ENCODE measurements at places on chromosomes 1 and 21.
A peak's percentile ranks its signal among the peaks of the same experiment; 100 is the strongest.

- no peak for DNase-seq
These were observed 102.4 kb upstream of the ETV3 start for GRCh38 chr1:157240495-157241184.

DNA sequence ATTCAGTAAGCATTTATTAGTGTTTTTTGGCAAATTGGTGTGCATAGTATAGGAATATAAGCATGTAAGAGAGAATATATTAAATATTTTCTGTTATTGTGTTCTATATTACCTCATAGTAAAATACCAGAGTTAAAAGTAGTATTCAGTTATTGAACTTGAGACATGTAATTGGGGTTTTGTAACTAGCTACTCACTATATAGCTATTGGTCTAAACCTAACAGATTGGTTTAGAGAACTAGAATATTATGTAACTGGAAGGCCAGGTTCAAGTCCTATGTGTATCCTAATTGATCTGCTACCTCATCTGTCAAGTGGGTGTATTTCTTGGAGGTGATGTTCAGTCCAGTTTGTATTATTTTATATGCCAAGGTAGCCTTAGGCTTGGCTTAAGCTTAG, 26.3 kb downstream of the CLIC4 start:
- DNase-seq: no peak

- peak; percentile 22 for DNase-seq
These were observed 76.4 kb downstream of the HS2ST1 start for GRCh38 chr1:86990826-86991225.

DNA sequence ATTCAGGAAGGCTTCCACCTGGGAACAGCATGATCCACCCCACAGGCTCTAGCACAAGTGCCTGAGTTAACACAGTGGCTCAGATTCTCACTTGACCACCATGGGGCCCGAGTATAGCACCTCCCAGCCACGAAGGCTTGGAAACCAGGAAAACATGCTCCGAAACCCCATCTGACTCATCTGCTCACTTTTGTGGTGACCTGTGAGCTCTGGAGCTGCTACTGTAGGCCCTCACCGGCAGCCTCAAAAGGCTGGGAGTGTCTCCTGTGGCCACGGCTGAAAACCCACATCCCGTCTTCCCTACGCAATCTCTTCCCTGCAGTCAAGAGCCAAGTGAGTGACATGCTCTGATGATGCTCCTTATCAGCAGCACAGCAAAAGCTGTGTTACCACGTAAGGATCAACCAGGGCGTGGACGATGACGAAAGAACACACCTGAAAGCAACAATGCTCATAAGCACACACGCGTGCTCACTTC, 81.4 kb downstream of the TGFBR3 start:
- no peak for DNase-seq

DNA sequence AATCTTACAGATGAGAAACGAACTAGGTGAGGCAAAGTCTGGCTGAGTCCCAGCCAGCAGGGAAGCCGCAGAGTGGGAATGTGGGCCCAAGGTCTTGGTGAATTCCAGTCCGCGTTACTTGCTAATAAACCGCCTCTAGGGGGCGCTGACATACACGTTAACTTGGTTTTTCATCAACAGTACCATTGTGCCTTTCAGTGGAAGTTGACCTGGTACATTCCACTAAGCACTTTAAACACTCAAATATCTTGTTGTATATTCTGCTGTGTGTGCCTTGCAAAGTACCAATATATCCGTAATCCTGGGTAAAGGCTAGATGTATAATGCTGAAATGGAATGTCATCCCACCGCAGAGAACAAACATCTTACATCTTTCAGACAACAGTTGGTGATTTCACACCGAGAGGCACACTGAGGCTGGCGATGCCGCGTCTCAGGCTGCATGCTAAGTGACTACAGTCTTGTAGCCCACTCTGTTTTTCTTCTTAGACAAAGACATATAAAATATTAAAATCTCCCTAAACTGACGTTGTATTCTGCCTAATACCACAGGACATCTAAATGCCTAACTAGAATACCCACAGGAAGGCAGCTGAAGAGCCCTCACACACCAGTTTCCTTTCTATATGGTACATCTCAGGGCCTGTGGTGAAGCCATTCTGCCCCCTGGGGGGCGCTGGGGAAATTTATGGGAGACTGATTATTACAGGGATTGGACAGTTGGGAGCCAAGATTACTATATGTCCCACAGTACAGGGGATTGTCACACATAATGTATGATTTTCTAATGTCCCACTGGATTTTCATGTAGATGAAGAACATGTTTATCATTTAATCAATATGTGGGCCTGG, 49.2 kb upstream of the C1orf198 start:
- DNase-seq: peak; percentile 91

- DNase-seq: peak; percentile 53
These were observed 36.2 kb upstream of the IPO9 start for GRCh38 chr1:201792534-201793305.

GRCh38 chr1:35298464-35298863, 30.0 kb downstream of the ZMYM4 start:
- peak; percentile 27 for DNase-seq

DNA sequence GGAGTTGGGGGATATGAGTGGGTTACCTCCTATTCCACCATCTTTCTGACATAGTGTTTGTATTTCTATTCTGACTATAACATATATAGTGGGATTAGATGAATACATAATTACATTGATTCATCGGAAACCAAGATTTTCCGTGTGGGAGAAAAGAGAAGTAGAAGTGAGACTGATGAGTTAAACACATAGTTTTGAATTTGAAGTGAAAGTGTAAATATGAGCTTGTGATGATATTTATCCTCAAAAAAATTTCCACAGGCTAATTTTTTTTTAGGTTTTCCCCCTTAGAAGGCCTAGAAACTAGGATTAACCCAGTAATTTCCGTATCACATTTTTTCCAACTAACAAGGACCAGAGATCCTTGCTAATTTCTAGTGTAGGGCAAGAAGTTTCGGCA, 6.9 kb downstream of the CD1B start:
- DNase-seq: no peak

DNA sequence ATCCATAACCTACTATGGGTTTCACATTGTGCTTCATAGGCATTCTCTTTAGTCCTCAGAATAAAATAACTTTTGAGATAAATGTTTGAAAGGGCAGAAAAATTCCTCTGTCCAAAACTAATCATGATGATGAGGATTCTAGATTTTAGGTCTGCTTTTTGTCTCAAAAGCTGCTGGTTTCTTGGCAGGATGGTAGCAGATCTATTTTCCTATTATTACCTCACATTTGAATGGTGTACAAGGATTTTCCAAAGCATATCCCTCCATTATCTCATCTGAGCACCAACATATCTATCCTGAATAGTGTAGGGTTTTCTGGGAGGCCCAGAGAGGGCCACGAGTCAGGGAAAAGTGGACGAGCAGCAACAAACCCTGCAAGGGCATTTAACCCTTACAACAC, 201.9 kb downstream of the PLPP3 start:
- no peak for DNase-seq

DNA sequence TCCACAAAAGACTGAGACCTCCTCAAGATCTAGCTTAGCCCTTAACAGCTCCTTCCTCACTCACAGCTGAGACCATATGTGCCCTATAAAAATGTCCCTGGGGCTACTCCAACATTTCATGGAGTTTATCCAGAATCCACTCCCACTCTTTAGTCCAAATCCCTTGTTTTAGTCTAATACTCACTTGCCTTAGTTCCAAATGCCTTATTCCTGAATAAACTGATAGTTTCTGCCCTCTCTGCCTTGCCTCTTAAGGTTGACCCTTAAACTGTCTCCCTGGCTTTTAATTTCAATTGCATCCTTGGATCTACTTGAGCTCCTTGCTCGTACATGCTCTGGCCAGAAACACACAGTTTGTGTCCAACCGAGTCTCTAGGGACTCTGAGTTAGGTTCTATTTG, 47.3 kb upstream of the LYPLAL1 start:
- DNase-seq: no peak

GRCh38 chr21:28402616-28402989, 590.1 kb downstream of the LTN1 start:
- DNase-seq: no peak
